ENCODE measurements at places on chromosomes 3 and 15.

GRCh38 chr3:13544293-13544831 is 4.6 kb upstream of the FBLN2 start:
- DNase-seq = no peak

DNA sequence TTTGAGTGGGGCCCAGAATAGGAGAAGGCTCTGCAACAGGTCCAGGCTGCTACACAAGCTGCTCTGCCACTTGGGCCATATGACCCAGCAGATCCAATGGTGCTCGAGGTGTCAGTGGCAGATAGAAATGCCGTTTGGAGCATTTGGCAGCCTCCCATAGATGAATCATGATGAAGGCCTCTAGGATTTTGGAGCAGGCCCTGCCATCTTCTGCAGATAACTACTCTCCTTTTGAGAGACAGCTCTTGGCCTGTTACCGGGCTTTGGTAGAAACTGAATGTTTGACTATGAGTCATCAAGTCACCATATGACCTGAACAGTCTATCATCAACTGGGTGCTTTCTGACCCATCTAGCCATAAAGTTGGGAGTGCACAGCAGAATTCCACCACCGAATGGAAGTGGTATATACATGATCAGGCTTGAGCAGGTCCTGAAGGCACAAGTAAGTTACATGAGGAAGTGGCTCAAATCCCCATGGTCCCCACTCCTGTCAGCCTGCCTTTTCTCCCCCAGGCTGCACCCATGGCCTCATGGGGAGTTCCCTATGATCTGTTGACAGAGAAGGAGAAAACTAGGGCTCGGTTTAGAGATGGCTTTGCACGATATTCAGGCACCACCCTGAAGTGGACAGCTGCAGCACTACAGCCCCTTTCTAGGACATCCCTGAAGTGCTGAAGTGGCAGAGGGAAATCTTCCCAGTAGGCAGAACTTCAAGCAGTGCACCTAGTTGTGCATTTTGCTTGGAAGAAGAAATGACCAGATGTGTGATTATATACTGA is 971.4 kb downstream of the MCTP2 start:
- no peak for DNase-seq

- DNase-seq = no peak
Measured at GRCh38 chr3:171192176-171192854, 165.8 kb upstream of the SLC2A2 start.

DNA sequence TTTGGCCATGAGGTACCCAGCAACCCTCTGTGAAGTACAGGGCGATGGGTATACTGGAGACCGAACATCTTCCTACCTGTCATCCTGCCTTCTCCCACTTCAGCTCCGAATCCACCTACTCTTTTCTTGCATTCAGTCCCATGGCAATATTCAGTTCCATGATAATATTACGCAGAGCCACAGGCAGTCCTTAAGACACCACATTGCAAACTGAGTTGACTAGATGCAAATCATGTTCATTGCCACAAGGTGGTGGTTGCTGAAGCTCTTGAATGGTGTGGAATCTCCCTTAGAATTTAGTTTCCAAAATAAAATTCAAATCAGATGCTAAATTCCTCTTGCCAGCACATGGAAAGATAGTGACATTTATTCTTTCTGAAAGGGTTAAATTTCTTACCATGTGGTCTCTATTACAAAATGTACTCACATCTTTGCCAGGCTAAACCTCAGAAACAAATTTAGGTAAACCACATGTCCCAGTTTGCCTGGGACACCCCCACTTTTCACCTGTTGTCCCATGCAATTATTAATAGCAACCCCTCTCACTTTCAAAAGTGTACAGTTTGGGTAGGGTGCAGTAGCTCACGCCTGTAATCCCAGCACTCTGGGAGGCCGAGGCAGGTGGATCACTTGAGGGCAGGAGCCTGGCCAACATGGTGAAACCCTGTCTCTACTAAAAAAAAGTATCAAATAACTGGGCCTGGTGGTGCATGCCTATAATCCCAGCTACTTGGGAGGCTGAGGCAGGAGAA is 1.7 kb upstream of the NME9 start:
- no peak for DNase-seq

DNA sequence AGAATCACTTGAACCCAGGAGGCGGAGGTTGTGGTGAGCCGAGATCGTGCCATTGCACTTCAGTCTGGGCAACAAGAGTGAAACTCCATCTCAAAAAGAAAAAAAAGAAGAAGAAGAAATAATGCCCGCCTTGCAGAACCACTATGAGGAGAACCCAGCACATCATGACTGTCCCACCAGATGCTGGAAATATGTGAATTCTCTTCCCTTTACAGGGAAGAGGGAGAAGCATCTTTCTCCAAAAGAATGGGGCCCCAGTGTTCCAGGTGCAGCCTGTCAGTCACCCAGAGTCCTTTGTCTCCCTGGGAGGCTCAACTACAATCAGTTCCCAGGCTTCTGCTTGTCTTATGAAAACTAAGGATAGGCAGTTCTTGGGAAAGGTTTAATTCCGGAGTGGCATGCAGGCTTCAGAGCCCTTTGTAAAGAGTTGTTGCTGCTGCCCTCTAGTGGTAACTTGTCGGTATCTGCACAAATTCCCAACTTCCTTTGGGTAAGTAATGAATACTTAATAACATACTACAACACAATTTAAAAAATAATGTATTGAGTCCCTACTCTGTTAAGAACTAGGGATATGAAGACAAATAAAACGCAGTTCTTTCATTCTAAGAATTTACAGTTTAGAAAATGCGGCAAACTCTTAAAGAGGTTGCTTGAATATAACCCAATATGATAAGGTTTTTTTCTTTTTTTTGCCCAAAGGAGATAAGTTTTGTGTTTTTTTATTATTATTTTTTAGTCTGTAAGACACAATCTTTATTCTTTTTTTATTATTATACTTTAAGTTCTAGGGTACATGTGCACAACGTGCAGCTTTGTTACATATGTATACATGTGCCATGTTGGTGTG is 18.6 kb upstream of the TICRR start:
- DNase-seq = peak; percentile 59

- no peak for DNase-seq
Measured at GRCh38 chr15:70761046-70761445, 2.3 kb downstream of the UACA start.

- no peak for DNase-seq
Measured at GRCh38 chr15:68204361-68204760, 771 bp downstream of the CALML4 start.

DNA sequence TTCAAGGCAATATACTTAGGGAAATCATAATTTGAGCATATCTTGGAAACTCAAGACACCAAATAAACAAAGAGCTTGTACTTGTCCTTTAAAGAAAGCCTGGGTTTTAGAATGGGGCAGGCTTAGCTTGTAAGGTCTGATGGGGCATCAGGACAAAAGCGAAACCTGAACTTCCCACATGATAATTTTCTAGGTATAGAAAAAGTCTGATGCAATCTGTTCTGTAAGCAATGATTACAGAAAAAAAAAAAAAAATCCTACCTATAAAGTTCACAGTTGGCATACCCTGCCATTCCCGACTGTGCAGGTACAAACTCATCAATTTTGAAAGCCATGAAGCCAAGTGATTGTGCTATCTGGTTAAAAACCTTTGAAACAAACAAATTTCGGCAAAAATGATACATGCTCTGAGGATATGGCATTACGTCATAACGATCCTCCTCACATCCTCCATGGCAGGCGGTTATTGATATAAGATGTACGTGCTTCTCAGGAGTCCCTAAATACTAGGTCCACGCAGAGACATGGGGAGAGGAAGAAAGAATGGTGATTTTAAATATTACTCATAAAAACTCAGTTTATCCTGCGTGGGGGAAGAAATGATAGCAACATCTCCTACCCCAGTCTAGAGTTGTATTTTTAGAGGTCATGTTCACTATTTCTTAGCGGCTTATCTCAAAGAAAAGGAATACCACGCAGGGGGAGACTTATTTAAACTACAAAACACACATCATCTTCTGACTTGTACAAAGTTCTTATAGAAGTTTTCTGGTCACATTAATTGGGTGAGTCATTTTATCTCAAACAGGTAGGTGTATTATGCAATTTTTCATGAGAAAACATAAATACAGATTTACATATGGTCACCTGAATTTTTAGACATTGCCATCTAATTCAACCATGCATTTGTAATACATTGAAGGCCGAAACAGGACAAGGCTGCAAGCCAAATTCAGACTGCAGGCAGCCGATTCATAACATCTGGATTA is 27.0 kb downstream of the MB21D2 start:
- peak; percentile 32 for DNase-seq

- DNase-seq = no peak
Measured at GRCh38 chr3:111667621-111668239, 72.6 kb upstream of the ZBED2 start.

- DNase-seq = no peak
Measured at GRCh38 chr3:71688121-71688520, 37.1 kb downstream of the EIF4E3 start.

GRCh38 chr3:155208183-155208800 is 85.2 kb downstream of the STRIT1 start:
- DNase-seq = no peak

DNA sequence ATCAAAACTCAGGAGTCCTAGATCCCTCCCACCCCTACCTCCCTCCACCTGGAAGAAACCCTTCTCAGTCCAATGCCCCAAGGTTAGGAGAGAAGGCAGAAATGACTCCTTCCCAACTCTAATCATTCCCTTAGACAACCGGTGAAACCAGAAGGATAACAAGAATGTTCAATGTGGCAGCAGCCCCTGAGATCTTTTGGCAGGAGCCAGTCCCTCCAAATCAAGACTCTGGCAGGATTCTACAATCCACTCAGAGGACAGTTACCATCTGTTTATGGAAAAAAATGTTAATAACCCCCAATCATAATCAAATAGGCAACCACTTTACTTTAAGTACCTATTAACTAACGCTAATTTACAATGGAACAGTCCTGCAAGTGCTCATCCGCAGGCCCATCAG is 136.5 kb downstream of the NTRK3 start:
- no peak for DNase-seq

DNA sequence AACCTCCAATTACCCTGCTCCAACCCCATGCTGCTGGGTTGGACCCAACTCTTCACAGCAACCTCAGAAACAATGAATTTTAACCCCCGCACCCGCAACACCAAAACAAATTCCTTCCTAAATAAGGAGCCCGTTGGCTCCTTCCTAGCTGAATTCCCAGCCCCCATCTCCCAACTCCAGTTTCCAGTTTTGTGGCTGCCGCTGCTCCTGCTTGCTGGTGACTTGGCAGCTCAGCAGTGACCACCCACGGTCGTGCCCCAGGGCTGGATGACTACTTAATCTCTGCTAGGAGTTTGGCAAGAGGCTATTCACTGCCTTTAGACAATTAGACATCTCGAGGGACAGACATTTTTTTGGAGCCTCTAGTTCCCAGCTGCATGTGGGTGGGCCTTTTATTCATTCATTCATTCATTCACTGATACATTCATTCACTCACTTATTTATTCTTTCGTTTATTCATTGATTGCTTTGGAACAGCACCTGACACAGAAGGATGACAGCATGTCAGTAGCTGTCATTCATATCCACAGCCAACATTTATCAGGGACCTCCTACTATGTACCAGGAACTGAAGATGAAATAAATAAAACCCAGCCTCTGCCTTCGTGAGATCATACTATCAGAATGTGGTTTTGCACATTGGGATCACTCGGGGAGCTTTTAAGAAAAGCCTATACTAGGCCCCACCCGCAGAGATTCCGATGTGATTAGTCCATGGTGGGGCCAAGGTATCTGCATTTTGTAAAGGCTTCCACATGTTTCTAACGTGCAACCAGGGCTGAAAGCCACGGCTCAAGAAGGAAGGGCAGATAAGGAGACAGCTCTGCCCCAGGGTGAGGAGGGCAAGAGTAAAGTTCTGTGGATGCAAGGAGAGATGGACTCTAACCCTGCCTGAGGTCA is 256.5 kb downstream of the SHQ1 start:
- DNase-seq = no peak

DNA sequence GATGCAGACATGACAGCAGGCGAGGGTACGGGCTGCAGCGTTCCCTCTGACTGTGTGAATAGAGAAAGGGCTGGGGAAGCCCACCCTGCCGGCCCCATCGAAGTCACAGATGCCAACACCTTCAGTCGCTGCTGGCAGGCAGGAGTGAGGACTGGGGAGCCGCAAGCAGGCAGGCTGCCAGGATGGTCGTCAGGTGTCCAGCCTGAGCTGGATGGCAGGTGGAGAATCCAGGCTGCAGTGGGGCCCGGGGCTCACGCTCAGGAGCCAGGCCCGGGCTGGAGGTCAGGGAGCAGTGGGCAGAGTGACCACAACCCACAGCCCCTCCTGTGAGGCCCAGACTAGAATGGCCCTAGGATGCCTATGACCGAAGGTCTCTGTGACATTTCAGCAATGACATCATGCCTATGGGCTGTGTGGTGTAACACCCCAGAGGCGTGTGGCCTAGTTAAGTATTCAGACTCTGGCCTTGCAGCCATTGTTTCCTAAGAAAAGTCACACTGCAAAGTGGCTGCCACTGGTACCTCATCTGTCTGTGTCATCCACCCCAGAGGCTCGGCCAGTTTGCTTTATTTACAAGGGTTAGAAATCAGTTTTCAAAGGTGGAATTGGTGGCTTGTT is 15.7 kb downstream of the PRR23E start:
- DNase-seq = no peak

GRCh38 chr3:128078322-128078721 is 26.1 kb downstream of the SEC61A1 start:
- no peak for DNase-seq

GRCh38 chr15:55791551-55792400 is 48.8 kb upstream of the PRTG start:
- DNase-seq = no peak

- DNase-seq = no peak
Measured at GRCh38 chr3:123712077-123712860, 127.4 kb upstream of the HACD2 start.

DNA sequence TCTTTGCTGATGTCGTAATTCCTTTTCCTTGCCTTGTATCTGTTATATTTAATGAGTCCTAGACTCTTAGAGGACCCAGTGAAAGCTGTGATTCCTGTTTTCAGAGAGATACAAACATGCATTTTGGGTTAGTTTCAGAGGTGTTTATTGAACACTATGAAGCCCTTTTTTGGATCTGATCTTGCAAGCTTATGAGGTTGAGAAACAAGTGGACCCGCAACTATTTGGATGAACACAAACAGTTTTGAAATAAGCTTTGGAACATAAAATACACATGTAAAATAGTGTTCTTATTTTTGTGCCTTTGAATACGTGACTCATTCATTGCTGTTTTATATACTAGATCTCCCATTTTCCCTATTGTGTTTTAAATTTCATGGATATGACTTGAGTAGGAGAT is 33.5 kb downstream of the SNRK start:
- no peak for DNase-seq

DNA sequence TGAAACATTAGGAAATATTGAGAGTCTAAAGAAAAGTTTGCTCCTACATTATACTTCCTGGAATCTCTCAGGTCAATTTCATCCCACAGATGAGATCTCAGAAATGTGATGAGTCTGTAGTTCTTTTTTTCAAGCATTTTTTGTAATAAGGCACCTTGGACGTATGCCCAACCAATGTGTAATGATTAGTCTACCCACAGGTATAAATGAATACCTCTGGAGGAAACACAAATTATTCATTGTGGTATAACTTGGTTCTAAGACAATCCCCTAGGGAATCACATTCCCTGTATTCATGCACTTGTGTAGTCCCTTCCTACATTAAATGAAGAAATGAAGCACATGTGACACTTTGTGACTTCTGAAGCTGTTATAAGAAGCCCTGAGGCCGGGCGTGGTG is 596.2 kb upstream of the UBE2E2 start:
- no peak for DNase-seq

GRCh38 chr3:171333784-171334464 is 126.3 kb downstream of the TNIK start:
- no peak for DNase-seq

All from NCI-H2171 (cell line).